ENCODE measurements at places on chromosomes 7 and 10.

DNA sequence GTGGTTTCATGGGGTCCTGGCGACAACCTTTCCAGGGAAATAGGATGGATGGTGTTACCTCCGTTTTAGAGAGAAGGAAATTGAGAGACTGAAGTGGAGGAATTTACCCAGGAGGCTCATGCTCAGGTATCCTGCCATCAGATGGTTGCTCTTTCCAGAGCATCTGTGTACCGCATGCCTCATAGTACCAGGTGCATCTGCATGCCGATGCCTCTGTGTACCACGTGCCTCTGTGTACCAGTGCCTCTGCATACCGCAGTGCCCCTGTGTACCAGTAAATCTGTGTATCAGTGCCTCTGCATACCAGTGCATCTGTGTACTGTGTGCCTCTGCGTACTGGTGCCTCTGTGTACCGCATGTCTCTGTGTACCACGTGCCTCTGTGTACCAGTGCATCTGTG is 3.2 kb downstream of the VWA2 start:
- DNase-seq, result no peak

DNA sequence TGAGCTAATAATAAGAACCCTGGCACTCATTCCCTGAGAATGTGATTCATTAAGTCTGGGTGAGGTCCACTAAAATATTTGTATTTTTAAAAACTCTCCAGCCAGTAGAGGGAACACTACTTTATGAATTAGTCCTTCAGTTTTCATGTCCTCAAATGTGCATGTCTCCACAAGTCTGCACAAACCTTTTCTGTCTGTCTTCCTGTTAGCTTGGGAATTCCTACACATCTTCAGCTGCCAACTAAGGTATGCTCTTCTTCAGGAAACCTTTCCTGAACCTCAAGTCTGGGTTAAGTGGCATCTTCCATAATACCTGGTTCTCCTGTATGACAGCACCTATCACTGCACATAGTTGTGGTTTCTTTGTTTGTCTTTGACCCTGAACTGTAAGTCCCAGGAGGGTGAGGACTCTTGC is 119.6 kb upstream of the MKX start:
- DNase-seq, result no peak

DNA sequence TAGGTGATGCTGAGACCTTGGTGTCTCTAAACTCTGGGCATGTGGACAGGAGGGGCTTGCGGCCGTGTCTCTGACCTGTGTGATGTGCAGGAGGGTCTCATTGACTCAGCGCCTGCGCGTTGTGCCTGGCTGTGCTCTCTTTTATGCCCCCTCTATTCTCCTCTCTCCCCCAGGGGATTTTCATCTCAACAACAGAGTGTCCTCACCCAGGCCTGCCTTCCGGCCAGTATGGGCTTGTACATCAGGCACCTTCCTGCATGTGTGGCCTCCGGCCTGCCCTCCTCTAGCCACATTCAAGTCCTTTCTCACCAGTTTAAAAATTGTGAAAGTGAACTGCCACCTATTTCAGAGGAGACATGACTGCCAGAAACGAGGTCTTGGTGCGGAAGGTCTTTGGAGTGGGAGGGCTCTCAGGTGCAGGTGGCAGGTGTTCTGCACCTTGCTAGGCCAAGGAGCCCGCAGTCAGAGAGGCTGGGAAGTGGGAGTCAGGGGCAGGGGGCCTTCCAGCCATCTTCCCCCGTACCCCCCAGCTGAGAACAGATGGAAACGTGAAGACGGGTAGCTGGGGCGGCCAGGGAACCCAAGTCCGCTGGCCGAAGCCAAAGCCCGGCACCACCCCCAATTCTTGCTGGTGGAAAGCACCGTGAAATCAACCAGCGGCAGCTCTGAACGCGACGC is 531 bp upstream of the INTS15 start:
- DNase-seq, result no peak

GRCh38 chr10:58955615-58956014 is 220.8 kb upstream of the PHYHIPL start:
- DNase-seq, result no peak

- DNase-seq, result no peak
Measured at GRCh38 chr7:157652161-157652953, 315.6 kb downstream of the DNAJB6 start.

DNA sequence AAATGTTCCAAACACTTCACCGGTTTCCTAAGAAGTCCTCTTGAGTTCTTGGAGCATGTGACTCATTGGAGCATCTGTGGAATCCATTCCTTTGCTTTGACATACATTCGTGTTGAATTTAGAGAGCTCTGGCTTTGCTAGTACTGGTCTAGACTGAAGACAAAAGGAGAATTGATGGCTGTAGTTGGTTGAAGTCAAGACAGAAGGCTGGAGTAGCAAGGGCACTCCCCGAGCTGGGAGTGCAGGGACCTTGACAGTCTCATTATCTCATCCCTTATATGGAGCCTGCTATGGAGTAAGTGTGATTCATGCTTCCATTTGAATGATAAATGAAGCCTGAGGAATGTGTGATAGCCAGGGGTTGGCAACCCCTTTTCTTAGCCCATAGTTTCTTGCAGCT is 1249.1 kb downstream of the TYW1 start:
- no peak for DNase-seq

GRCh38 chr10:106570268-106570667 is 594.2 kb downstream of the SORCS1 start:
- no peak for DNase-seq

DNA sequence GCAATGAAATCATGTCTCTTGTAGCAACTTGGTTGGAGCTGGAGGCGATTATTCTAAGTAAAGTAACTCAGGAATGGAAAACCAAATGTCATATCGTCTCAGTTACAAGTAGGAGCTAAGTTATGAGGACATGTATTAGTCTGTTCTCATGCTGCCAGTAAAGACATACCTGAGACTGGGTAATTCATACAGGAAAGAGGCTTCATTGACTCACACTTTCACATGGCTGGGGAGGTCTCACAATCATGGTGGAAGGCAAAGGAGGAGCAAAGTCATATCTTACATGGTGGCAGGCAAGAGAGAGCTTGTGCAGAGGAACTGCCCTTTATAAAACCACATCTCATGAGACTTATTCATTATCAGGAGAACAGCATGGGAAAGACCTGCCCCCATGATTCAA is 370.1 kb upstream of the PRKCQ start:
- no peak for DNase-seq

DNA sequence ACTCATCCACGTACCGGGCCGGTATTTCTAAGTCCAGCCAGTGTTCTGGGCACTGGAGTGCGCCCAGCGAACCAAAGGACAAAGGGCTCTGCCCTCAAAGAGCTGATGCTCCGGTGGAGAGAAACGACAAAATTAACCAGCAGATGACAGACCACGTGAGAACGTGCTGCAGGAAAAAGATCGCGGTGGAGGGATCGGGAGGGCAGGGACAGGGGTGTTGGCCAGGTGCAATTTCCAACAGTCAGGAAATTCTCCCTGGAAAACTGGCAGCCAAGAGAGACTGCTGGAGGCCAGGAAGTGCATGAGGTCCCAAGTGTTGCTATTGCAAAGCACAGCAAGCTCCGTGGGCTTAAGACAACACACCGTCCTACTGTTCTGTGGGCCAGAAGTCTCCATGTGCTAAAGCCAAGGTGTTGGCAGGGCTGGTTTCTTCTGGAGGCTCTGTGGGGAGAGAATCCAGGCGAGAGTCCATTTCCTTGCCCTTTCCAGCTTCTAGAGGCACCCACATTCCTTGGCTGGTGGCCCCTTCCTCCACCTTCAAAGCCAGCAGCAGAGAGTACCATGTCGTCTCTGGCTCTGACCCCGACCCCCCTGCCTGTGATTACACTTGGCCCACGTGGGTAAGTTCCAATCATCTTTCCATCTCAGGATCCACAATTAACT is 21.3 kb upstream of the AMZ1 start:
- DNase-seq, result no peak

- no peak for DNase-seq
Measured at GRCh38 chr10:84049645-84050011, 89.7 kb upstream of the GHITM start.

- DNase-seq, result no peak
Measured at GRCh38 chr10:44930904-44931620, 19.9 kb downstream of the TMEM72 start.

DNA sequence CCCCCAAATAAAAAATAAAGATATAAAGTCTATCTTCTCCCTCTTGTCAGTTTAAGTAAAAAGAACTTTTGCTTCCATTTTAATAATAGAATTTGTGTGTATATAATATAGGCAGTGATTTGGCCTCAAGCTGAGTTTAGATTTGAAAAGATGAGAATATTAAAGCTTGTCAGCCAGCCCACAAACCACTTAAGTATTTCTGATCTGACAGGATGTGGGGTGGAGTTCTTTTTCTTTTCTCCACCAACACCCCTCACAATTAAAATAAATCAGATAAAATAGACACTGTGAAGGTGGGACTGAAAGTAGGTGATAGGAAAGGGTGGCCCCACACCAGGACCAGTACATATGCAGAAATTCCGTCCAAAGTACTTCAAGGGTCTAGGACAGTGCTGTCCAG is 714.1 kb downstream of the AUTS2 start:
- DNase-seq, result no peak

- DNase-seq, result no peak
Measured at GRCh38 chr10:79221110-79222051, 125.9 kb upstream of the PPIF start.

GRCh38 chr10:6328699-6329423 is 126.1 kb downstream of the PFKFB3 start:
- no peak for DNase-seq

DNA sequence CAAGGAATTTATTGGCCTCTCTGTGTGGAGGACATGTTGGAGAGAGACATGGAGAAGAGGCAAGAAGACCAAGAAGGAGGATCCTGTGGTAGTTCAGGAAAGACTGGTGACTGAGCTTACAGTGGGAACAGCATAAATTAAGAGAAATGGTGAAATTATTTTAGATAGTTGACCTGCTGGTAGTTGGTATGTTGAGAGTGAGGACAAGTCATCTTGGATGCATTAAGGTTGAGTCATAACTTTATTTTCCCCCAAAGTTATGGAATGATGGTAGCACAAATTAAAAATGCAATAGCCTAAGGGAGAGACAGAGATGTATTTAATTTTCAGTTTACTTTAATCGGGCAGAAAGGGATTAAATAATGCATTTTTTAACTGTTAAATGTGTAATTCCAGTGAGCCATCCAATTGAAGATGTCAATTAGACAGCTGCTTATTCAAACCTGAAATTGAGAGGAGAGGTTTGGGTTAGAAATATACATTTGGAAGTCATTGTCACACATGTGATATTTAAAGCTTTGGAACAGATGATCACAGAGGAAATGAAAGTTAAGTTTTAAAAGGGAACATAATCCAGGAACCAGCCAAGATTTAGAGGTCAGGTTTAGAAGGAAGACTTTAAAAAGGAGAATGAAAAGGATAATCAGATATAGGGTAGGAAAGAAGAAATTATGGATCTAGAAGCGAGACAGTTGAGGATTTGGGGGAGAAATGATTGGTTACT is 80.6 kb downstream of the DGKB start:
- DNase-seq, result no peak

- peak; percentile 29 for DNase-seq
Measured at GRCh38 chr10:6678211-6678803, 98.2 kb upstream of the PRKCQ start.

GRCh38 chr7:25503306-25503705 is 275.0 kb upstream of the NPVF start:
- no peak for DNase-seq

DNA sequence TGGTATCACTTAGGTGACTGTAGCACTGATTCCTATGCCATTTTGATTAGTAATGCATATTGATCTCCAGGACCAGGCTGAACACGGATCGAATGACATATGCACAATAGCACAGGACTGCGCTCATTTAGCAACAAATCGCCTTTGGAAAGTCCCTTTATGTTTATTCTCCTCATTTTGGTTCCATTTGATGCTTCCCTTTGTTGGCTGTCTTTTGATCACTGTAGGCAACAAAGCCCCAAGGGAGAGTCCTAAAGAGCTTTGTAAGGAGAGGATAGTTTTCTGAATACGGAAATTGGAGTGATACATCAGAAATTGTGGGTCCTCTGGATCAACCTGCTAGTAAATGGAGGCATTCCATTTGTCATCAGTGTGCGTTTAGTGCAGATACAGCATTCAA is 1111.4 kb downstream of the SORCS1 start:
- no peak for DNase-seq

Measured in stimulated activated CD8-positive, alpha-beta memory T cell treated with anti-CD3 and anti-CD28 coated beads, Interleukin-2, amount 100 ng/mL, for 48 hours (primary cell).